ENCODE measurements at places on chromosomes 2 and 18.

DNA sequence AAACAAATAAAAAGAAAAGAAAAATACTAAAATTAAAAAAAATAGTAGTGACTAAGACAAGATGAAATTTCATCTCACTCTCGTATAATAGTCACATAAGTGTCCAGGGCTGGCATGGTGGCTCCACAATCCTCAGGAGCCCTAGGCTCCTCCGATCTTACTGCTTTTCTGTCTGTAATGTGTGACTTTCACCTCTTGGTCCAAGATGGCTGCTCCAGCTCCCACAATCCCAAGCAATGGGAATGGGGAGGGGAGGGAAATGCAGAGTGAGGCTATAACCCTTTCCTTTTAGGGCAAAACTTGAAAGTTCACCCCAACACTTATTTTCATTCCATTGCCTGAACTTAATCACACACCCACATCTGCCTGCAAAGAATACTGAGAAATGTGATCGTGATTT is 90.4 kb downstream of the MOGAT1 start:
- DNase-seq: no peak

GRCh38 chr2:127584516-127585033 is 49.1 kb downstream of the MYO7B start:
- no peak for DNase-seq

- no peak for DNase-seq
Observed at GRCh38 chr2:150063432-150063889, 424.0 kb downstream of the RND3 start.

GRCh38 chr2:147649998-147650397 is 194.8 kb upstream of the ACVR2A start:
- no peak for DNase-seq

GRCh38 chr2:240956935-240957655 is 41.3 kb upstream of the SNED1 start:
- no peak for DNase-seq

Measured in activated CD8-positive, alpha-beta memory T cell treated with anti-CD3 and anti-CD28 coated beads, Interleukin-2, amount 50 U/mL, for 4 hours (primary cell).